ENCODE measurements at places on chromosomes 4 and X. TPM values are rescaled to one million over a fixed set of nuclear protein-coding genes. Genes with fewer than 3 reads are reported as not detected.

Gene CXXC4
- total RNA-seq = 3.3 TPM

Gene JADE3
- 20.8 TPM for total RNA-seq

Gene SLC6A14
- 6.2 TPM for total RNA-seq

Gene DUSP9
- 0.33 TPM for total RNA-seq

Gene ABCD1
- total RNA-seq = 10.2 TPM

Gene TMEM31
- not detected for total RNA-seq

Gene FAM9C
- total RNA-seq = not detected

Gene USP38
- total RNA-seq = 28.2 TPM

Gene GC
- total RNA-seq = not detected

Gene ARR3
- total RNA-seq = not detected

Gene SERTM2
- not detected for total RNA-seq

Gene PGAM4
- not detected for total RNA-seq

Gene MAGEA2B
- not detected for total RNA-seq

Gene UCP1
- total RNA-seq = not detected

Gene ZNF157
- total RNA-seq = 0.29 TPM

Gene TKTL2
- total RNA-seq = not detected

Gene GAGE12F
- total RNA-seq = not detected

Gene VCX
- total RNA-seq = not detected

Gene MAGEC2
- total RNA-seq = not detected

Gene PCSK1N
- total RNA-seq = 2.2 TPM

Gene CRLF2
- 0.88 TPM for total RNA-seq

Gene RENBP
- 6.6 TPM for total RNA-seq

Gene ANOS1
- 4.9 TPM for total RNA-seq

Gene SSX1
- total RNA-seq = not detected

Gene TEX13C
- total RNA-seq = not detected

Gene FRAS1
- total RNA-seq = 6.6 TPM

Gene CHRDL1
- 72.1 TPM for total RNA-seq

Gene TRIM60
- not detected for total RNA-seq

Gene MAGEB10
- total RNA-seq = not detected

Gene AFAP1
- 21.6 TPM for total RNA-seq

Gene KCND1
- total RNA-seq = 0.96 TPM

Gene RHOH
- 9.7 TPM for total RNA-seq

Gene SPANXA1
- not detected for total RNA-seq

Gene MAGEA6
- not detected for total RNA-seq

Gene HTR2C
- not detected for total RNA-seq

Gene KCNE5
- 1.4 TPM for total RNA-seq

Gene GYG2
- total RNA-seq = 84.7 TPM

Gene CENPE
- total RNA-seq = 1.3 TPM

Gene GAK
- total RNA-seq = 81.9 TPM

Gene RAB40A
- total RNA-seq = 2.3 TPM

Gene RHOXF1
- not detected for total RNA-seq

Gene LGI2
- total RNA-seq = 2.2 TPM

Gene ASB11
- total RNA-seq = not detected
